ENCODE measurements at places on chromosomes 2 and 18. TPM values are rescaled to one million over a fixed set of nuclear protein-coding genes. Genes with fewer than 3 reads are reported as not detected.

GRCh38 chr2:215598376-215598975, 162.6 kb upstream of the FN1 start:
- no peak for DNase-seq

GRCh38 chr2:237350597-237350996, 63.4 kb downstream of the COL6A3 start:
- DNase-seq = no peak

Gene TUBA3E
- total RNA-seq = not detected

Gene BOLL
- total RNA-seq = not detected

Gene SLC5A7
- not detected for total RNA-seq

Measured in B cell (primary cell).